C1 segment of cervical spinal cord (tissue), 14 donors: ENCODE measurements at places on chromosomes 3 and 15.

GRCh38 chr3:134827213-134827612 lies 32.2 kb downstream of the EPHB1 start:
- DNase-seq: no peak

GRCh38 chr3:141336672-141337522 lies 31.4 kb upstream of the ZBTB38 start:
- DNase-seq: no peak

DNA sequence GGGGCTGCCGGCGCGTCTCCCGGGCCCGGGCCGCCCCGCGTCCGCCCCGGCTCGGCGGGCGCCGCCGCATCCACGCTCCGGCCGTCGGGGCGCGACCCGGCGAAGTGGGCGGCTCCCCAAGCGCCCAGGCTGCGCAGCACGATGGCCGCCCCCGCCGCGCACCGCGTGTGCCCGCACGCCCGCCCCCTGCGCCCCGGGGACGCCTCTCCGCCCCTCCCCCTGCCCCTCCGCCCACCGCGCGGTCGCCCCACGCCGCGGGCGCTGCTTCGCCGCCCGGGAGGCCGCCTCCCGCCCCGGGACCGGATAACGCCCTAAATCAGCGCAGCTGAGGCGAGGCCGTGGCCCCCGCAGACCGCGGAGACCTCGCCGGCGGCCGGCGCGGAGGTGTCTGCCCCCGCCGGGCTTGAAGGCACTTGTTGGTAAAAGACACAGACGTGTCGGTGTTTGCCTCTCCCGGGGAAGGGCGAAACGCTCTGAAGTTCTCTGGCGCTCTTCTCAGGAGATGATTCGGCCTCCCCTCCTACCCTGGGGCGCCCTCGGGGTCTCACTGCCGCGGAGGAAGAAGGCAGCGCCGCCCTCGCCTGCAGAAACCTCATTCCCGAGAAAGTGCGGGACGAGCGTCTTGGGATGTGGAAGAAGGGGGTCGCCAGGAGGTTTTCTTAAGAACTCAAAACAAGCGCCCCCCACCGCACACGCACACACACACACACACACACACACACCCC lies at the start of gene BNC1:
TSS of gene BNC1 (minus strand) at position 106 of the 725 bp plus-strand sequence. CDS start at position 70, 36 bp downstream.
- DNase-seq: no peak

DNA sequence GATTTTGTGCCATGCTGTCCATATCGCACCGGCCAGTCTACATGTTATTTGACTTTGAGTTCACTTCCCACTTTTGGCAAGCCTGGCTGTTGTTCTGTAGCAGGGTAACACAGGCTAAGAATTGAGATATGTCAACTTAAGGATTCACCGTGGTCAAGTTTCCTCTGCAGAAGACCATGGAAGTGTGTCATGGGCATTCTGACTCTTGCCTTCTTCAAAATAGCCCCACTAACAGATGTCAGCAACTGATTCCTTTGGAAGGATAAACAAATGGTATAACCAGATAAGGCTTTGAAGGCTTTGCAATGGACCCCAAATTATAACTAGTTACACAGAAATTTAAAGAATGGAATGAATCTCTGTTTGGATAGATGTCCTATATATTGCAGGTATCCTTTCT lies 20.1 kb upstream of the CD47 start:
- no peak for DNase-seq

- DNase-seq: no peak
Measured at GRCh38 chr3:70224337-70224736, 88.1 kb downstream of the MDFIC2 start.

GRCh38 chr3:144324076-144324475 lies 352.5 kb downstream of the DIPK2A start:
- DNase-seq: no peak

DNA sequence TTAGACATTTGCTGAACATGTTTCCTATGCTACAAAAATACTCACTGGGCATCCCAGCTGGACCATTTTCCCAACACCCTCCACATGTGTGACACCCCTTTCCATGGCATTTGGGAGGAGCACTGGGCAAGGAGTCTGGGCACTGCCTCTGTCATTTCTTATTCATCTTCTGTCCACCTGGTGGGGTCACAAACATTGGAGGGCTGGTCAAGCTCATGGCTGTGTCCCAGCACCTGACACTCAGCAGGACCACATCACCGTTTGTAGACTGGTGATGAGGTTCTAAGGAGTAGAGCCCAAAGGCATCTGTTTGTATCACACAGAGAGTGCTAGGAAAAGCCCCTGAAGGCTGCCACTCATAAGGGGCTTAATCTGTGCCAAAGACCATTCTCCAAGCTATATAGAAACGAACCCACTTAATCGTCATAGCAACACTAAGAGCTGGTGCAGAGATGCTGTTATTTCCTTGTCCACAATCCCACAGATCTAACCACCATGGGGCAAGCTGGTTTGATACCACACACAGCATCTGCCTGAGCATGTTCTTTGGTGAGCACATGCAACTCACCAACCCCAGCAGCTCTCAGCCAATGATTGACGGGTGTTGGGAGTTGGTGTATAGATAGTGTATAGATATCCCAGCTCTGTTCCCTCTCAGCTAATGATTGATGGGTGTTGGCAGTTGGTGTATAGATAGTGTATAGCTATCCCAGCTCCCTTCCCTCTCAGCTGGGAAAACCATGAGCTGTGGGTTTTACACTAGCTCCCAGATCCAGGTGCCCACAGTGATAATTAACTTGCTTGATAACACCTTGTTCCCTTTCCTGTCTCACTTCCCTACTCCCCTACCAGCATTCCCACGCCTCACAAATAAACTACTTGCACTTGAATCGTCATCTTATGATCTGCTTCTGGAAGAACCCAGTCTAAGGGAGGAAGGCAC lies 42.7 kb upstream of the ATP2B2 start:
- no peak for DNase-seq

DNA sequence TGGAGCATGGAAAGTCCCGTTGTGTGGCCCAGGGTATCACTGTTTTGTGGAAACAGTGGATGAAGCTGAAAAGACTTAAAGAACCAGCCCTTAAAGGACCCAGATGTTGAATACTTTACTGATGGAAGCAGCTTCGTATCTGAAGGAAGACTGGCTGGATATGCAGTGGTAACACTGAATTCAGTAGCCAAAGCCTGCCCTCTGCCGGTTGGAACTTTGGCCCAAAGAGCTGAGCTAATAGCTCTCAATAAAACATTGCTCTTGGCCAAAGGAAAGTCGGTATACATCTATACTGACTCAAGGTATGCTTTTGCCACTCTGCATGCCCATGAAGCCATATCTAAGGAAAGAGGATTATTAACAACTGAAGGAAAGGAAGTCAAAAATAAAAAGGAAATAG lies 885.4 kb downstream of the PDCD6IP start:
- no peak for DNase-seq

GRCh38 chr3:52315977-52316764 lies at the start of gene DNAH1:
Gene DNAH1, plus strand, starts transcription at chr3:52316319. Its CDS starts 6,124 bp downstream, at chr3:52322443.
- no peak for DNase-seq

DNA sequence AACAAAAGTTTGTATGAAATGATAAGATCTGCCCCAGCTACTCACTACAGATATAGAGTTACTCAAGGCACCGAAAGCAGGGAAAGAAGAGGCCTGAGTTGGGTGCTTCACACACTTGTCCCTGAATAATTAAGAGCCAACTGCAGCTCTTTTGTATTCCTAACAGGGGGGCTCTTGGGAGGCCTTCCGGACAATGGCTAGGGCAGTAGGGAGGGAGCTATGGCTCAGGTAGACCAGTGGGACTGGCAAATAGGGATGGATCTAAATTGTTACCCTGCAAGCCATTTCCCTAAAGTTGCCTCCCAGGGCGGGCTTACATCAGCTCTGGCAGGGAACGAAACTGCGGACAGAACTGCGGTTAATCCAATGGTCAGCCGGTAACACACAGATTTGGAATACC lies 6.2 kb downstream of the SEMA5B start:
- DNase-seq: no peak

DNA sequence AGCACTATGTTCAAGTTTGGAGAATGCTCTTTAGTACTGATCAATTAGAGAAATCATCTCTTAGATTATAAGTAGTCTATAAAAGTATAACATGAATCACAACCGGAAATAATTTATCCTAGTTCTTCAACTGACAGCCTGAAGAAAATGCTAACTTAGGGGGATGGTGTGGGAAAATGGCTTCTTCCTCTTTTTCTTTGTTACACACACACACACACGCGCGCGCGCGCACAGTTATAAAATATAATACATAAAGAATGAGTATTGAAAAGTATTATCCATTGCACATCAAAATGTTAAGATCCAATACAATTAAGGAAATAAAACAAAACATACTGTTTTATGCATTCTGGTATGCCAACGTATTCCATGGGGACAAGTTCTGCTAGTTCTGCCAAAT lies 11.2 kb upstream of the GTF2A2 start:
- DNase-seq: no peak
